Activated CD4-positive, alpha-beta memory T cell treated with anti-CD3 and anti-CD28 coated beads, Interleukin-2, amount 10 ng/mL, durations not matched to agents 7 days and 5 days (primary cell): ENCODE measurements at places on chromosomes 4 and X. TPM values are rescaled to one million over a fixed set of nuclear protein-coding genes. Genes with fewer than 3 reads are reported as not detected.

The JAKMIP1 gene
- 44.4 TPM for total RNA-seq

The GPRIN3 gene
- 106 TPM for total RNA-seq

The SORCS2 gene
- 0.18 TPM for total RNA-seq

GRCh38 chr4:137065311-137065710, 467.0 kb downstream of the PCDH18 start:
- no peak for DNase-seq

DNA sequence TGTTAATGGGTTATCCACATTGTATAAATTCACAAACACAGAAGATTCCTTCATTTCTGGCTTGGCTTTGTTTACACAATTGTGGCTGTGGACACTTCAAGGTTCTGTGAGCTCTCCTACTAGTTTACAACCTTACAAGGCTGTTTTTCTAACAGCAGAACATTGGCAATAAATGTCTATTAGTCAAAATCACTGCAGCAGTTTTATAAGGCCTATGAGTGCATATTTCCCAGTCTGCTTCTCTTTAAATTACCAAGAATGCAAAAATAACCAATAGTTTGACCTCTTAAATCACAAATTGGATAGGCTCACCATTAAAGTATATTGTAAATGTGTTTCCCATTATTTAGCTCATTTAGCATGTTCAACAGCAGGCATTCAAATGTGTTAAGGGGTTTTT, 239.2 kb downstream of the DKK2 start:
- no peak for DNase-seq

- no peak for DNase-seq
Observed at GRCh38 chrX:153387345-153387744, 13.8 kb downstream of the PNMA6E start.

- no peak for DNase-seq
Observed at GRCh38 chr4:127686658-127687057, 43.5 kb upstream of the SLC25A31 start.
